BE2C (cell line): ENCODE measurements at places on chromosomes 12 and 14.

GRCh38 chr12:94753036-94753679, 102.8 kb upstream of the TMCC3 start:
- DNase-seq, result no peak

DNA sequence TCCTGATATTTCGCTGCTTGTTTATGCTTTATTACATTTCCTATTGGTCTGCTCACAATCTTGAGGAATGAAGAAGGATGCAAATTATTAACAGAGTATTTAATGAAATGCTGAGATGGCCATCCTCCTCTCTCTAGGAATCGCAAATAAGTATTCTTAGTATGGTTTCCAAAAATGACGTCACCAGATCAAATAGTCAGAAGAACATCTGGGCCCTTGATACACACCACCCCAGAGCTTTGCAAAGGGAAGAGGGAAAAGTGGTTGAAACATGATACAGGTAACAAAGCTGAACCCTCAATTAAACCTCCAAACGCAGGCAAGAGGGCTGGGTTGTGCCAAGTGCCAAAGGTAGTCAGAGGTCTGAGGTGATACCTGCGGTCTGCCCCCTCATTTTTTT, 107.3 kb downstream of the BCL11B start:
- DNase-seq, result no peak

DNA sequence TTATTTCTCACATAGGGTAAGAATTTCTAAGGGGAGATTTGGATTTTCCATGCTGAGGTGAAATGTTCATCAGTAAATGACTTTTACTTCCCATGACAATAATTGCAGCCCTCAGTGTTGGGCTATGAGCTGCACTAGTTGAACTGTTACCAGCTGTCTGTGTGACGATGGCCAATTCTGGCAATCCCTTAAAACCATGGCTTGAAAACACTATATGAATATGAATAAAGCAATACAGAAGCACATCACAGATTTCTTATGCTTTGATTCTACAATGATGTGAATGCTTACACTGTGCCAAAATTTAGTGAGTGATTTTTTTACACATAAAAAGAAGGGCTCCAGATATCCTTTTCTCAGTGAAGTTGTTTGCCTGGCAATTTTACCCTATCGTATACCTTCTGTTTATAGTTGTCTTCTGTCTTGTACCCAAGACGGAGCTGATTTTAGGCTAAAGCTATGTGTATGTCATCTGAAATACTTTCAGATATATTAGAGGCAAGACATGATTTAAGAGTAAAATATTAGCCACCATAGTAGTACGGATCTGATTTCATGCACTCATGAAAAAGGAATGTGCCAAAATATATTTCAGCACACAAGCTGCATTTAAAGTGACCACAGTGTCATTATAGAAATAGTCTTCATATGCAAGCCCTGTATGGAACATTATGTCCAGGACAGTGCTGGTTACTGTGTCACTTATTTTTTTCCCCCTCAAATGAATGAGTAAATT, 52.0 kb downstream of the SLC38A4 start:
- no peak for DNase-seq

- DNase-seq, result no peak
Observed at GRCh38 chr14:81166121-81166520, 54.6 kb downstream of the GTF2A1 start.

DNA sequence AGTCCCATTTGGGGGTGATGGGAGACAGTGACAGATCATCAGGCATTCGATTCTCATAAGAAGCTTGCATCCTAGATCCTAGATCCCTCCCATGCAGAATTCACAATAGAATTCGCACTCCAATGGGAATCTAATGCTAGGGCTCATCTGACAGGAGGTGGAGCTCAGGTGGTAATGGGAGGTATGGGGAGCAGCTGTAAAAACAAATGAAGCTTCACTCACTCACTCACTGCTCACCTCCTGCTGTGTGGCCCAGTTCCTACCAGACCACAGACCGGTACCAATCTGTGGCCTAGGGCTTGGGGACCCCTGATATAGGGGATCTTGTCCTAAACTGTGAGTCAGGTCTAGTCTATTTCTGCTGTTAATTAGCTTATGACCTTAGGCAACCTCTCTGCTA, 40.1 kb upstream of the EPS8 start:
- DNase-seq, result no peak

DNA sequence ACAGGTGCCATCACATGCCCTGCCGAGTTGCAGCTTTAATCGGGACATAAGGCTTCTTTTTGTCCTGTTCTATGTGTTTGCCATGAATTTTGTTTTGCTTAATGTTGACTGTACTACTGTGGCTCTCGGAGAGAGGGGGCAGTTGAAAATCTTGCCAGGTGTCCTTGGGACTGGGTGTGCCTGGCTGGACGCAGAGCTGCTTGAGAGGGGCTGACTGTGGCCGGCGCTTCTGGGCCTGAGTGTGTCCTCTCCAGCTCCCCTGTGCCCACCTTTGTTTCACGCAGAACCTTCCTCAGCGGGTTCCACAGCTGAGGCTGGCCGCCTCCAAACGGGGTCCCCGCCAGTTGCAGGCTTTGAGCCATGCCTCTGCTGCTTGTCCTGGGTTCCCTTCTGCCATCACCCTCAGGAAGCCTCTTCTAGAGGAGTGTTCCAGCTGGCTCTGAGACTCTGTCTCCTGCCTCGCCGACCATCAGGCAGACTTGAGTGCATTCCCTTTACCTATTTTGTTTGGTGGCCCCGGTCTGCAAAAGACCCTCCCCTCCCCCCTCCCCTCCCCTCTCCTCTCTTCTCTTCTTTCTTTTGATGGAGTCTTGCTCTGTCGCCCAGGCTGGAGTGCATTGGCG, 49.7 kb downstream of the DDX51 start:
- DNase-seq, result no peak

DNA sequence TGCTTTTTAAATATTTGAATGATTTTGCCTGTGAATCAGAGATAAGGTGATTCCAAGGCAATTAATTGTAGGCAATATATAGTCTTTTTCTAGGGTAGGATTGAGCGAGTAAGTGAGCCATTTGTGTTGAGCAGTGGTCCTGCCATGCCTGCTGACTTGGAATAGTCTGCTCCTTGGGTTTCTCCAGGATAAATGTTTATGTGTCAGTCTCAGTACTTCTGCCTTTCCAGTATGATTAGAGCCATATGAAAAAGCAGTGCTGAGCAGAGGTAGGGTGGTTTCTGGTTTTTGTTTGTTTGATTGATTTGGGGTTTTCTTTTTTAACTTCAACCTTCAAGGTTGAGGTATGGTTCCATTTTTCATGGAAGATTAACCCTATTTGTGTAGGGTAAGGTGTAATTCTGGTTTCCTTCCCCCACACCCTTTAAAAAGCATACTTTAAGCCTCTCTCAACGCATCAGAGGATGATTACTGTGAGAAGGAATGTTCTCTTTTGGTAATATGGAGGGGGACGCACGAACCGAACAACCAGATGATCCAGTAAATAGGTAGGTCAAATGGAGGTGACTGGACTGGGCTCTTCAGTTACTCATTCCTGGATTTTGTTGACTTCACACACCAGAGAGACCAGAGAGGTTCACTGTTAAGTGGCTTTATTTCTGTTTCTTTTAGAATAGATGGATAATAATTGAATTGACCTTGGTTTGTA, 22.7 kb downstream of the FRMD6 start:
- no peak for DNase-seq

DNA sequence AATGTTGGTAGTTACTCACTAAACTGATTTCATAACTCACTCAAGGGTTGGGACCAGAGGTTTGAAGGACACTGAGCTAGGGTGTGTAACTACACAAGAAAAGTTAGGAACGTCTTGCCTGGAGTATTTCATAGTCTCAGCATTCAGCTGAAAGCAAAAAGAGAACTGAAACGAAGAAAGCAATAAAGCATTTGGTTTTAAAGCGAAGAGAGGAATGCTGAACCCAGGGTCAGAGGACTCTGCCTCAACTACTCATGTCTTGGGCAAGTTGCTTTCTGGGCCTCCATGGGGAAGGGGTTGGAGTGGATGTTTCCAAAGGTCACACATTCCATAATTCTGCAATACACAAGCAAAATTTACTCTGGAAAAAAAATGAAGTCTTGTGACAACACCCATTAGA, 1.4 kb downstream of the GNS start:
- no peak for DNase-seq

GRCh38 chr14:84657911-84658310, 872.0 kb upstream of the FLRT2 start:
- DNase-seq, result no peak

DNA sequence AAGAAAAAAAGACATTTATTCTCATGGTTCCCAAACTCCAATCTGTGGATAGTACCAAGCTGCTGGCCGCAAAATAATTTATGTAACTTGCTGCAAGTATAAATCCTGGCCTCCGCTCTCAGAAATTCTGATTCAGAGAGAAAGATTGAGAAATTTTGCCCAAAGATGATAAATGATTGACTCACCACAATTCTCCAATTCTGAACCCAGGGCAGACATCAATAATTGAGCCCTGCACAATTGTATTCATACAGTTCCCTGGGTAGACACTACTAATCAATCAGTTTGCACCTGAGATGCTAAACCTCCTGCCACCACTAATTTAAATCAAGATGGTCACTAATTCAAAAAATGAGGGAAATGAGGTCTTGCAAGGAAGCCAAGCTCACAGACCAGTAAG, 38.2 kb downstream of the TRPV4 start:
- no peak for DNase-seq

DNA sequence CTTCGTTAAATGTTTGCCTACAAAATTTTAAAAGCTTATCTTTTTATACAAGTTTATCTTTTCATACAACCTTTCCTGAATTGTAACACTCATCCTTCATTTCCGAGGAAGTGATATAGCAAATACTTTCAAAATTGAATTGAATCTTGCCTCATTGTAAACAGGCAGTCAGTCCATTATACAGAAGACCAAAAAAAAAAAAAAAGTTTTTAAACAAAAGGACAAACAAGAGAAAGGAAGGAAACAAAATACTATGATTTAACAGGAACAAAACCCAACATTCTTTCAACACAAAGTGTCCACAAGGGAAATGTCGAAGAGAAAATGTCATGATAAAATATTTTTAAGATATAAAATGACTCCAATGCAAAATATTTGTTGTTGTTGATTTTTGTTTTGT, 8.5 kb downstream of the ATF7 start:
- no peak for DNase-seq

GRCh38 chr14:66507181-66507721, 696 bp upstream of the GPHN start:
- no peak for DNase-seq

DNA sequence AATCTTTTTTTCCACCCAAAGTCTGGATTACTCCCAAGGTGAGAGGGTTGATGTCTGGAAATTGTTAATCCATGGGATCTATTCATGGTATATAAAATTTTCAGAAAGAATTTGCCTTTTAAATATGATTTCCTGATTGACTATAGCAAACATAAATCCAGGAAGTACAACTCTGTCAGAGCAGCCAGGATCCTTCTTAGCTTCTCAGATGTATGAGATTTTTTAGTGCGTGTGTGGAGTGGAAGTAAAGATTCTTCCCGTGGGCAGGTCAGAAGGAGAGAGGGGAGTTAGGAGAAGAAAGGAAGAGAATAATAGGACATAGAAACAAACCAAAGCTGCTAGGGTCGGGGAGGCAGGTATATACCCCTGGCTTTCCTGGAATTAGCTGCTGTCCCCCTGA, 159.3 kb downstream of the FBXL14 start:
- no peak for DNase-seq

GRCh38 chr14:89609500-89610100, 192.6 kb upstream of the FOXN3 start:
- no peak for DNase-seq

DNA sequence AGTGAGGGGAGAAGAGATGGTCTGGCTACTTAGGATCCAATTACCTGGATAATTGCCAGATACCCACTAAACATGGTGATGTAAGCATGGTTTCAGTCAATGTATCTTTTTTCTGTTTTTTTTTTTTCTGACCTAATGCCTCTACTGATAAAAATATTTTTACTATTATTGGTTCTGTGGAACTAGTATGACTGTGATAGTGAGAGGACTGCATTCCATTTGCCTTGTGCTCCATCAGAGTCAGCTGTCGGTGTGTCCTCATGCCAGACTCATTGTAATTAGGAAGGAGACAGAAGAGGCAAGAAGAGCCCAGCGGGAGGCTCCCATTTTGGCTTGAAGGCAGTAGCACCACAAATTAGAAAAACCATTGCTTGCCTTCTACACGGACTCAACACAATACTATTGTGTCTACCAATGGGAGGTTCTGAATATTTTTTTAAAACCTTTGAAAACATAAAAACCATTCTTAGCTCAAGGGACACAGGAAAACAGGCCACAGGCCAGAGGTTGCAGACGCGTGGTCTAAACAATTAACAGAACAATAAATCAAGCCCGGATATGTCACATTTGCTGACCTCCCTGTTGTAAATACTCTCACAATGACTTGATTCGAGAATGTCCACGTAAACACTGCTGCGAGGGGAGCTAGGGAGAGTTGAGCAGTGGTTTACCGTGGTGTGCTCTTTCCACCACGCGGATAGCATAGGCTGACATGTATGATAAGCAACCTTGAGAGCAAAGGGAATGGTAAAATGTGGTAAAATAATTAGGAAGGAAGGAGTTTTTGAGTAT, 13.5 kb upstream of the DCP1B start:
- DNase-seq, result no peak
